ENCODE measurements at places on chromosomes 1 and 21.

DNA sequence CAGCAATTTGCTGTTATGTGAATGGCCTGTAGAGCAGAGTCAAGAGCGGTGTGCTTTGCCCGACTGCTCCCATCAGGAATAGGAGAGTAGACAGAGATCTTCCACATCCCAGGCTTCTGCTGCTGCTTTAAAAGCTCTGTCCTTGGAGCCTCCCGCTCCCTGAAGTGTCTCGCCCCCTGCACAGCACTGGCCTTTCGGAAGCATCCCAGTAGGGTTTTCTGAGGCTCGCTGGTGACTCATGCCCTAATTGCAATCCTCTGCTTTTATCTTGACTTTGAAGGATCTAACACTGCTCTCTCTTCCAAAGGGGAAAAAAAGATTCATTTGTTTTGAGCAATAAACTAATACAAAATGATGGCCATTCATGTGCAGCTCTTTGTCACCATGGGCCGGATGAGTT lies 13.3 kb upstream of the CD101 start:
- peak; percentile 28 for DNase-seq

DNA sequence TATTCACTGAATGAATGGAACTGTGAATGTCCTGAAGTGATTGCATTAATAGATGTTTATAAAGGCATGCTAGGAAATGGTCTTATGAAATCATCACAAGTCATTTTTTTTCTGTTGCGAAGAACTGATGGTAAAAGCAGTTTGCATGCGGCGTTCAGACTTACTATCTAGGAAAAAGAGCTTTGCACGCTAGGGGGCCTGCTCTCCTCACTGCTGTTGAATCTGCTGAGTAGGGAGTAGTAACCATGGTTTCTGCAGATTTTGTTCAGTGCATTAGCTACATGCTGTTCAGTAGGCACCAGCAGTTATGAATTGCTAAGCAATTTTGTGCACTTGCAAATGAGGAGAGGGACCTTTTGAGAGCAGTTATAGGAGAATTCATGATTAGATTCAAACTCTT lies 57.9 kb downstream of the CENPF start:
- peak; percentile 90 for DNase-seq

DNA sequence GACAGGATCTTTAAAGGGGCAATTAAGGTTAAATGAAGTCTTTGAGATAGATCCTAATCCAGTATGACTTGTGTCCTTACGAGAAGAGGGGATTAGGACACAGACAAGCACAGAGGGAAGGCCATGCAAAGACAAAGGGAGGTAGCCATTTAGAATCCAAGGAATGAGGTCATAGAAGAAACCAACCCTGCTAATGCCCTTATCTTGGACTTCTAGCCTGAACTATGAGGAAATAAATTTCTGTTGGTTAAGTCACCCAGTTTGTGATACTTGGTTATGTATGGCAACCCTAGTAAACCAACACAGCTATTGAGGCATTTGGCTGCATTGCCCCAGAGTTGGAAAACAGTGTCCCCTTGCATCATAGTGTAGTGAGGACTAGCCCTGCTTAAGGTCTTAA lies 121.3 kb downstream of the MAST2 start:
- DNase-seq = peak; percentile 2

DNA sequence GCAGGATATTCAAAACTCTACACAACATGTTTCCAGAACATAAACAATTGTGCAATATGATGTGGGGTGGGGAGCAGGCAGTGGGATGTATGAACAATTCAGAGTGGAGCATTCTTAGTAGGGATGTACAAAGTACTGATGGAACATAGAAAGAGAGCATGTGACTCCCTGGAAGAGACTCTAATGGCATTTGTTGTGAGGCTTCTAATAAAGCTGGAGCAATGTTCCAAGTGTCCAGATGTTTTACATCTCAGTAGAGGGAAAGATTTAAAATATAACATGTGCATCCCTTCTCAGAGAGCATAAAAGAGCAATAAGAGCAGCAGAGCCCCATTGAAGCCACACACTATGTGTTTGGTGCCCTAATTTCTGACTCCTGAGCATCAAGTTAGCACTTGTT lies 116.5 kb downstream of the BRINP2 start:
- no peak for DNase-seq

DNA sequence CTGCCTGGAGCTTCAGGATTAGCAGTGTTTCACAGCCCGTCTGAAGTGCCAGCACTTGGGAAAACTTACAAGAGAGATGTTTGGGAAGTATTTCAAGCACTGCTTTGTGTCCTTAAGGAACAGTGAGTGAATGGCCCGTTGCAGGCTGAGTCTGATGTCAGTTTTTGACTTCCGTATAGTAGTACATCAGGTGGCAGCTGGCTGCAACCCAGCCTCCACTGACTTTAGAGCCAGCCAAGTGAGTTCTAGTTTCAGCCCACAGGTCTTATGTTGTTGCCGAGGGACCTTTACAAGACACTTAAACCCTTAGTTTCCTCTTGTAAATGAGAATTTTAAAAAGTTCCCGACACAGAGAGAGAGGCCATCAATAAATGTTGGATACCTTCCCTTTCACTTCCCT lies 35.0 kb downstream of the UCK2 start:
- DNase-seq = no peak

DNA sequence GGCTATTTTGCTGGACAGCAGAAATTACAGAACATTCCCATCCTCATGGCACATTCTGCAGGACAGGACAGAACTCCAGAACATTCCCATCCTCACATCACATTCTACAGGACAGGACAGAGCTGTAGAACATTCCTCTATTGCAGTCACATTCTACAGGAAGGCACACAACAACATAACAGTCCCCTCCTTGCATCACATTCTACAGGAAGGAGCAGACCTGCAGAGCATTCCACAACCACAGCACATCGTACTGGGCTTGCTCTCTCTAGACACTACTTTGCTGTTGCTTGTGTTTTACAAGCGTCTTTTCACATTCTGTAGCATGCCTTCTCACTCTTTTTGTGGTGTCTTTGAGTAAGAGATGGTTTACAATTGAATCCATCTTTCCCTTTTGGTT lies 26.8 kb upstream of the ABCB10 start:
- DNase-seq = no peak

- no peak for DNase-seq
Observed at GRCh38 chr1:117694543-117694942, 88.7 kb downstream of the TENT5C start.

GRCh38 chr1:39987869-39988268 lies 32.9 kb downstream of the MFSD2A start:
- no peak for DNase-seq

- DNase-seq = no peak
Observed at GRCh38 chr1:210739627-210740026, 394.3 kb downstream of the KCNH1 start.

DNA sequence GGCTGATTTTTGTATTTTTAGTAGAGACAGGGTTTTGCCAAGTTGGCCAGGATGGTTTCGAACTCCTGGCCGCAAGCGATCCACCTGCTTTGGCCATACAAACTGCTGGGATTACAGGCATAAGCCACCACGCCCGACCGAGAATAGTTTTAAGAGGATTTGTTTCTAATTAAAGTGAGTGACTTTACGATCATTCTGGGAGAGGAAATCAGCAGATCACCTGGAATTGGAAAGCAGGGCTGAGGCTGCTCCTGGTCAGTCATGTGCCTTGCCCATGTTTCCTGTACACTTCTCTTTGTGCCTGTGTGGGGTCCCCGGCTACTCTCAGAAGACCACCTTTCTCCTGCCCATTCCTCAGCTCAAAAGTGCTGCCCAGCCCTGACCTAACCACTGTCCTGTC lies 33.9 kb downstream of the ZBTB8B start:
- DNase-seq = no peak

GRCh38 chr21:42374864-42375499 lies 8.6 kb upstream of the TFF1 start:
- DNase-seq = no peak

DNA sequence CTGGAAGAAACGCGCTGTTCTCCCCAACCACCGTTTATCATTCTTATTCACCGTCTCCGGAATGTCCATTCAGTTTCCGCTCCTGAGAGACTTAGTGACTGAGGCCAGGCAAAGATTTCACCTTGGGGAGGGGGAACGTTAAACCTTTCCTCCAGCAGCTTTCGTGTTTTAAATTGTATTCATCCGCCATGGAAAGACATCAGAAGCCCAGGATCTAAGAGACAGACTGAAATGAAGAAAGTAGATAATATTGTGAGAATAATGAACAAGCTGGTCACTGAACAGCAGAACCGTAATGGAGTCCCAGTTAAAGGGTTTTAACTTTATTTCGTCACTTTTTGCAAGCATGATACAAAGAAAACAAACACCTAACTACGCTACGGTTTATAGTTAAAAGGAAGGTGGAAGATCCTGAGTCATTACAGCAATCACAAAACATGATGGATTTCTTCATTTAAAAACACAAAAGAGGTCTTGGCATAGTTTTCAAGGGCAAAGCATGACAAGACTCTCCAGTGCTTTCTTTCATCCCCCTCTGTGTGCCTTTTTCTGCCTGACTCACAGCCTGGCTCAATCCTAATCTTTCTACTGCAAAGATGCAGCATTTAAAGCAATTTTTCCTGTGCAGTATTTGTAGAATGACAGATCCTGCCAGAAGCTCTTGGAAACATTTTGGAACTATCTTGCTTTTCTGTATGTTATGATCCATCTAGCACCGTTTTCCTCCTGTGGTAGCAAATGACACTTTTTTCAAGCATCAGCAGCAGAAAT lies 722 bp upstream of the SLC19A2 start:
- DNase-seq = peak; percentile 47

- DNase-seq = peak; percentile 61
Observed at GRCh38 chr1:186985889-186986491, 157.2 kb downstream of the PLA2G4A start.

GRCh38 chr1:112997781-112998180 lies 41.8 kb upstream of the SLC16A1 start:
- DNase-seq = no peak

DNA sequence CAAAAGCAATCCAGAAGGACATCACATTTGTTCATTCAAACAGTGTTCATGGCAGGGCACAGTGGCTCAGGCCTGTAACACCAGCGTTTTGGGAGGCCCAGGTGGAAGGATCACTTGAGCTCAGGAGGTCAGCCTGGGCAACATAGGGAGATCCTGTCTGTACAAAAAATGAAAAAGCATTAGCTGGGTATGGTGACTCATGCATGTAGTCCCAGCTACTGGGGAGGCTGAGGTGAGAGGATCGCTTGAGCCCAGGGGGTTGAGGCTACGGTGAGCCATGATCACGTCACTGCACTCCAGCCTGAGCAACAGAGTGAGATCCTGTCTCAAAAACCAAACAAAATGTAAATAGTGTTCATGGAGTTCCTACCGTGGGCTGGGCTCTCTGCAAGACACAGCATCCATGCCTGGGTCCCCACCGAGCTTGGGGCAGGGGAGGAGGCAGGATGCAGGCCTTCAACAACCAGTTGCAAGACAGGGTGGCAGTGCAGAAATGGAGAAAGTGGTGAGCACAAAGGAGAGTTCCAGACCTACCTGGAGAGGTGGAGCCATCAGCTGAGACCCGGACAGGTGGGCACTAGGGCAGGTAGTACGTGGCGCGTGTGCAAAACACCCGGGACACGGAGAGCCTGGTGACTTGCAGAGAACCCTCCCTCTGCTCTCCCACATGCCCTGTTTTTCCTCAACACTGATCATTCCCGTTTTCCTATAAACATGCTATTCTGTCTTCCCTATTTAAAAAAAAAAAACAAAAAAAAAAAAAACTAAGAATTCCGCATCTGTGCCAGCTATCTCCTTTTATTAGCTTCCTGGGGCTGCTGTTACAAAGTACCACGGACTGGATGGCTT lies 138.9 kb downstream of the TOMM20 start:
- DNase-seq = no peak

DNA sequence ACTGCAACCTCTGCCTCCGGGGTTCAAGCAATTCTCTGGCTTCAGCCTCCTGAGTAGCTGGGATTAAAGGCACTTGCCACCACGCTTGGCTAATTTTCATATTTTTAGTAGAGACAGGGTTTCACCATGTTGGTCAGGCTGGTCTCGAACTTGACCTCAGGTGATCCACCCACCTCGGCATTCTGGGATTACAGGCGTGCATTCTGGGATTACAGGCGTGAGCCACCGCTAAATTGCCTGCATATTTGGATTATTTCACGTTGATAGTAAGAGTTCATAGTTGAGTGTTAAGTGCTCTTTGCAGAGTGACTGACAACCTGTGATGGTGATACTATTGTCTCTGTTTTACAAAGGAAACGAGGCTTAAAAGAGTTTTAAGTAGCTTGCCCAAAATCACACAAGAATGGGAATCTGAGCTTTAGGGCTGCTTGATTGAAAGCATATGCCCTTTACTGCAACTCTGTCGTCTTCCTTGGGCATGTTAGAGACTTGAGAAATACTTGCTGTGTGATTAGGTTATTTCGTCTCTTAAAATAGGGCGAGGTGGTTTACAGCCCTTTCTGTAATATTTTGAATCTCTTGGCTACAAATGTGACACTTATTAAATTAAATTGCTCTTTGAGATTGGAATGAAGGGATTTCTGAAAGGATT lies 12.4 kb downstream of the CDC42 start:
- DNase-seq = peak; percentile 35

- DNase-seq = peak; percentile 39
Observed at GRCh38 chr1:92577261-92577895, 90.7 kb upstream of the GFI1 start.

- DNase-seq = no peak
Observed at GRCh38 chr1:110540891-110541685, 22.1 kb upstream of the KCNA10 start.

- no peak for DNase-seq
Observed at GRCh38 chr1:207920444-207921021, 9.6 kb upstream of the CD34 start.

GRCh38 chr1:44048532-44049215 lies 17.4 kb upstream of the SLC6A9 start:
- DNase-seq = peak; percentile 54

DNA sequence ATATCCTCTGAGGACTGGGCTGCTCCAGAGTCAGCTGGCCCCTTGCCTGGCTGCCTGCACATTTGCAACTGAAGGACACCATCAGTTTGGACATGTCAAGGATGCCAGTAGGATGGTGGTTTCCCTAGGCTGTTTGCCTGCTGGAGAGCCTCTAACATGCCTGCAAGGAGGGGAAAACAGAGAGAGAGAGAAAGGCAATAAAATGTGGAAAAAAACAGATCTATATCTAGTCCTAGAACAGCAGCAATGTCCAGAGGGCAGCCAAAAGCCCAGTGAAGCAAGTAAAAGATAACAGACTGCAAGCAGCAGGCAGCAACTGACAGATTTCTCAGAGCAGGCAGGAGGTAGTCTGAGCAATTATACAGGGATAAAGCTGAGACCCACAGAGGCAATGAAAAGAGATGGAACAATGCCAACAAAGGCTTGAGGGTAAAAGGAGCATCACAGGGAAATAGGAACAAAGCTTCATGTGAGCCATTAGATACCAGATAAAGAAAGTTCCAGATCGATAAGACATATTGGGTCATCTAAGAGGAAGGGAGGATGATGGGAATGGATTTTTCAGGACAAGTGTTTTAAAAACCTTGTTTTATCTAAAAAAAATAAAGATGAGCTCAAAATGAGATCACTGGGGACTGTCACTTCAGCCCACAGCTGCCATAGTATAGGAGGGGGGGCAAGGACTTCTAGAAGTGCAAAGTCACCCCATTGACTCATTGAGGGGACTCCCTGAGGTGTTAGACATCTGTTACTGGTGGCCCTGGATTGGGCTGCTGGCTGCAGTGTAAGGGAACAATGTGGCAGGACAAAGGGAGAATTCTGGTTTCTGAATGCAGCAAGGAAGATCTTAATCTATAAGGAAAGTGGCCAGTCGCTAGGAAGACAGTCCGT lies 38.6 kb upstream of the GADD45A start:
- DNase-seq = no peak
